Epithelial cell of proximal tubule (primary cell): ENCODE measurements at places on chromosomes 5 and 9.

- DNase-seq, result no peak
These were observed 61.4 kb upstream of the FST start for GRCh38 chr5:53418826-53419658.

DNA sequence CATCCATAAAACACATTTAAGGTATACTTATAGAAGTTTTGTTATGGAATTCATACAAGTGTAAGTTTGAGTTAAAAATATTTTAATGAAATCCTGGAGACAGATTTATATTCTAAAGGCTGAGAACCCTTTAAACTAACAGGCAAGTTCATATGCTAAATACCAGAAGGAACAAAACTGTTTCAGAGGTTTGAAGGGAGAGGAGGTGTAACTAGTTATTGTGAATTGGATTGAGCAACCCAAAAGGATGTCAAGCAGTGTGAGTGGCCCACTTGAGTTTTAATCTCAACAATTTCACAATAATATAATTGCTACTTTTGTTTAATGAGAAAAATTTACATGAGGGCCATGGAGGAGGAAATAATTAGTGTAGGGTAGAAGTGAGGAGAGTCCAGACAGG, 348.5 kb upstream of the ACTBL2 start:
- DNase-seq, result no peak

- no peak for DNase-seq
These were observed 212.2 kb downstream of the MTRR start for GRCh38 chr5:8081179-8081578.

GRCh38 chr5:149128023-149128875, 13.0 kb upstream of the ABLIM3 start:
- DNase-seq, result no peak

GRCh38 chr9:123311250-123311752, 42.9 kb upstream of the STRBP start:
- no peak for DNase-seq

DNA sequence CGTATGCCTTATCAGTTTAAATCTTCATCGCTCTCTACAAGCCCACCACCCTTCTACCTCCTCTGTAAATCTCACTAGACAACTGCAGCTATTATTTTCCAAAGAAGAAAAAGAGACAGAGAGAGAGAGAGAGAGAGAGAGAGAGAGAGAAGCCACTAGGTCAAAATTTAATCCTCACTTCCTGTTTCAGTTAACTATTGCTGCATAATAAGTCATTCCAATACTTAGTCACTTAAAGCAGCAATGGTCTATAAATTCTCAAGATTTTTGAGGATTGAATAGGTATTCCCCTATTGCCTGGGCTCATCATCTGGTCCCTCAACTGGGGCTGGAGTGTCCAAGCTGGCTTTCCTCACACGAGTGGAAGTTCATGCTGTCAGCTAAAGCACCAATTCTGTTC, 68.8 kb downstream of the ITGA1 start:
- peak; percentile 78 for DNase-seq

GRCh38 chr5:53239301-53239990, 129.9 kb upstream of the MOCS2 start:
- no peak for DNase-seq

DNA sequence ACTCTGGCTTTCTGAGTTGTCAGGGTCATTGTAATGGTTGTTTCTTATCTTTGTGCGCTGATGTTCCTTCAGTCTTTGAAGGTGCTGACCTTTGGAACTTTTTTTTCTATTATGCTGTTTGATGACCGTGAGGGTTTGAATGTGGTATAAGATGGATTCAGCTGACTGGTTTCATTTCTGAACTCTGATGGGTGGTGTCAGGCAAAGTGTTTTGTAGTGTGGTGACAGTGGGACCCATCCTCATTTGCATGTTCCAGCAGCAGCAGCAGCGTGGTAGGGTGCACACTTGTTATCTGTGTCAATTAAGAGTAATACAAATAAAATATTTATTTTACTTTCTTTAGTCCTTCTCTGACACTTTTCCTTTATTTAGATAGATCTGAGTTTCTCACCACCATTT, 227.7 kb upstream of the PRR16 start:
- DNase-seq, result no peak

GRCh38 chr5:139543423-139543991, 17.6 kb upstream of the UBE2D2 start:
- DNase-seq, result no peak

DNA sequence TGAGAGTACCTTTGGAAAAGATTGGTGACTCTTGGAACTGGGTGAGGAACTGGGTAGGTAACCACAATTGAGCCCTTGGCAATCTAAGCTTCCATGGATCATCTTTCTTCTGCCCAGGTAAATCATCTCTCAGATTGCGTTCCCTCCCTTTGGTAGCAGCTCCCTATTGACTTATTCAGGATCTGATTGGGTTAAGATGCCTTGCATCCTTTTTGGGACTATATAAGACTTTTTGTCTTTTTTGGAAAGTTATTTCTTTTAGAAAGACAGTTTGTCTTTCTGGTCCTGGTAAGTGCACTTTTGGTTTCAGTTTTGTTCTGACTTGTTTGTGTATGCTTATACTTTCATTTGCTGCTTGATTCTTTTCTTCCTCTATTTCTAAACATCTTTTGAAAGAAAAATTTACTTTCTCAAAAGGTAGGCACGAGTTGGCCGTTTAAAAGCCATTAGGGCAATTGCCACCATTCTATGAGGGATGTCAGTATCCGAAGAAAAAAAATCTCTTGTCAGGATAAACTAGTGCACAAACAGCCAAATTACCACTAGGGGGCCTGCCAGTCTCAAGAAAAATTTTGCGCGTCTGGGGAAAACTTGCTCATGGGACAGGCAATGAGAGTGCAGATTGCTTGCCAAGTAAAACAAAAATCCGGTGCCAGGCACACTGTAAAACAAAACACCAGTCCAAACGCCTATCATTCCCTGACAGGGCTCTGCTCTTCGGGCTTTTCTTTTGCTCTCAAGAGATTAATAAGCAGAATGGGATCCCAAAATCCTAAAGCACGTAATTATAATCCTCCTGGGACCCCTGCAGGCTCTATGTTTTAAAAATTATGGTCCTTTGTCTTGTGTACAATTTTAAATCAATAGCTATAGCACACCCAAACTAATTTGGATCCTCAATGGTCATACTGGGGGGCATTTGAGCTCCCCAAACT, 12.8 kb downstream of the OR1J1 start:
- DNase-seq, result peak; percentile 61

GRCh38 chr5:68066277-68066955, 149.1 kb upstream of the PIK3R1 start:
- no peak for DNase-seq

DNA sequence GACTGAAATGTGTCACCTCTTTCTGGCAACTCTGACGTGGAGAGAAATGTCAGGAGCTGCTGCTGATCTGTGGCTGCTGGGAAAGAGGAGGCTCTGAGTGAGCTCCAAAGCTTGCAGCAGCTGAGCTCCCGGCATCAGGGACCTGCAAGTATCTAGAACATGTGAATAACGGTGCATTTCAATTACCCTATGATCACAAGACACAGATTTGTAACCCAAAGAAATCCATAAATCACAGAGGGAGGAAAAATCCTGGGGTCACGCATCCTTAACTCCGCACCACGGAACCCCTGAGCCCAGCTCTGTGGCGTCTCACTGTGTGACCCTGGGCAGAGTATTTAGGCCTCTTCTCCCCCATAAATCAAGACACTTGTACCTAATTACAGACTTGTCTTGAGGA, 139.8 kb downstream of the IRX2 start:
- no peak for DNase-seq

DNA sequence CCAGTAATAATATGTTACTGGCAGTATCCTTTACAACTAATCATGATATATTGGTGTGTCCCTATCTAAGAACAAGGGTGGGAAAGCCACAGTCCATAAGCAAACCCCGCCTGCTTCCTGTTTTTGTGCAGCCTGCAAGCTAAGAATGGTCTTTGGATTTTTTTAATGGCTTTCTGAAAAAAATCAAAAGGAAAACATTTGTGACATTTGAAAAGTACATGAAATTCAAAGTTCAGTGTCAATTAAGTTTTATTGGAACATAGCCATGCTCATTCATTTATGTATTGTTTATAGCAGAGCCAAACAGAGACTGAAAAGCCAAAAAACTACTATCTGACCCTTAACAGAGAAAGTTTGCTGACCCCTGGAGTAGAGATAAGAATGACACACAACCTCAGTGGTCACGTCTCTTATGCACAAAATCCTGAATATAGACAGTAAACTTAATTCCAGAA, 12.8 kb upstream of the TMEM245 start:
- DNase-seq, result no peak

- DNase-seq, result no peak
These were observed 27.2 kb downstream of the RUSC2 start for GRCh38 chr9:35517131-35517530.

DNA sequence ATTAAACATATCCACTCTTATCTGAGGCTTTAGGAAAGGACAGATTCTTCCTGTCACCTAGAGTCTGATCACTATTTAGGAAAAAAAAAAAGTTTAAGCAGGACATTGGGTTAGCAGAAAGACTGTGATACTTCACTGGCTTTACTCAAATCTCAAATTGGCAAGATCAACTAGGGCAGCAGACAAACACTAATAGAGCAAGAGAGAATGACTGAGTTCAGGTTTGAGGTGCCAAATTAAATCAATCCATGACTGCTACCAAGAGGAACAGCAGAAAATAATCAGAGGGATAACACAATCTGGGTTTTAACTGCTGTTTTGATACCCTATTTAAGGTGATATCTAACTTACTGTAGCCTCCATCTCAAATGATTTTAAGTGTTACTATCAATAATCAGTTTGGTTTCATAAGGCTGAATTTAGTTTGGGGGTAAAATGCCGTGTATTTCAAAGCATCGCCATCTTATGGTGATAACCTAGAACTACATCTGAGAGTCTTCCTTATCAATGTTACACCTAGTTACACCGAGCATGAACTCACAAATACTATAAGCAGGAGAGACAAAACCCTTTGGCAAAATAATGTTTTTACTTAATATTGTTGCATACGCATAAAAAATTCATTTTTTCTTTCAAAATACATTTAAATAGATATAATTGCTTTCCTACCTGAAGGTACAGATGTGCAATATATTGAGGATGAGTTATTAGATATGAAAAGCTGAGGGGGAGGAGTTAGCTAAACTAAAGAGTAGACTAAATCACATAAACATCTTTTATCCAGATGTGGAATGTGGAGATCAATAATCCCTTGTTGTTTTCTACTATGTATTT, 286.4 kb upstream of the CDH12 start:
- DNase-seq, result no peak

DNA sequence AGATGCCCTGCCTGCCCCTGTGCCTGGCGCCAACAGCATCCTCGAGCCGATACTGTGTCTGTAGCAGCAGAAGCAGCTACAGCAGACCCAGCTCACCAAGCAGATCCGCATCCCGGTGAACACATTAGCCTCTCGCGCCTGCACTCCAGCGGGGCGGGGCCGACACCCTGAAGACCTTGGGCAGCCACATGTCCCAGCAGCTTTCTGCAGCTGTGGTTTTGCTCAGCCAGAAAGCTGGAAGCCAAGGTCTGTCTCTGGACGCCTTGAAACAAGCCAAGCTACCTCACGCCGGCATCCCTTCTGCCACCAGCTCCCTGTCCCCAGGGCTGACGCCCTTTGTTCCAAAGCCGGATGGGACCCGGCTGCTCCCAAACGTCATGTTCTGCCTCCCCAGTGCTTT, 59.6 kb downstream of the ACTBL2 start:
- DNase-seq, result no peak

GRCh38 chr9:127214421-127215267, 49.9 kb upstream of the GARNL3 start:
- DNase-seq, result no peak

DNA sequence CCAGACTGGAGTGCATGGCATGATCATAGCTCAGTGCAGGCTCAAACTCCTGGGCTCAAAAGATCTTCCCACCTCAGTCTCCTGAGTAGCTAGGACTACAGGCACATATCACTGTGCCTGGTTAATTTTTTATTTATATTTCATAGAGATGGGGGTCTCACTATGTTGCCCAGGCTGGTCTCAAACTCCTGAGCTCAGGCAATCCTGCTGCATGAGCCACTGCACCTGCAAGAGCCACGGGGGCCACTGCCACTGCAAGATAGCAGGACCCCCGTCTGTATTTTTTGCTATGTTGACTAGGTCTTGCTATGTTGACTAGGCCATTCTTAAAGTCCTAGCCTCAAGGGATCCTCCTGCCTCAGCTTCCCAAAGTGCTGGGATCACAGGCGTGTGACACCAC, 6.5 kb downstream of the CYSTM1 start:
- DNase-seq, result no peak

- DNase-seq, result no peak
These were observed 541.7 kb downstream of the EFNA5 start for GRCh38 chr5:107129051-107129450.

GRCh38 chr9:74497748-74498620, 849 bp downstream of the RORB start:
- DNase-seq, result no peak

GRCh38 chr9:87441251-87441650, 56.4 kb upstream of the DAPK1 start:
- peak; percentile 39 for DNase-seq

- DNase-seq, result no peak
These were observed 34.4 kb downstream of the P4HA2 start for GRCh38 chr5:132193165-132193694.

GRCh38 chr5:36162810-36163486, 11.0 kb downstream of the SKP2 start:
- no peak for DNase-seq
